Activated CD8-positive, alpha-beta memory T cell treated with anti-CD3 and anti-CD28 coated beads for 48 hours (primary cell): ENCODE measurements at places on chromosomes 1 and 21.

- no peak for DNase-seq
Observed at GRCh38 chr1:35507947-35508346, 49.3 kb downstream of the KIAA0319L start.

DNA sequence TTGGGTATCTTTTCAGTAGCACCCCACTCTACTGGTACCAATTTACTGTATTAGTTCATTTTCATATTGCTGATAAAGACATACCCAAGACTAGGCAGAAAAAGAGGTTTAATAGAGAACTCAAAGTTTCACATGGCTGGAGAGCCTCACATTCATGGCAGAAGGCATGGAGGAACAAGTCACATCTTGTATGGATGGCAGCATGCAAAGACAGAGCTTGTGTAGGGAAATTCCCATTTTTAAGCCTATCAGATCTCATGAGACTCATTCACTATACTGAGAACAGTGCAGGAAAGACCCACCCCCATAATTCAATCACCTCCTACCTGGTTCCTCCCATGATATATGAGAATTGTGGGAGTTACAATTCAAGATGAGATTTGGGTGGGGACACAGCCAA lies 878.6 kb upstream of the ADGRL4 start:
- no peak for DNase-seq

DNA sequence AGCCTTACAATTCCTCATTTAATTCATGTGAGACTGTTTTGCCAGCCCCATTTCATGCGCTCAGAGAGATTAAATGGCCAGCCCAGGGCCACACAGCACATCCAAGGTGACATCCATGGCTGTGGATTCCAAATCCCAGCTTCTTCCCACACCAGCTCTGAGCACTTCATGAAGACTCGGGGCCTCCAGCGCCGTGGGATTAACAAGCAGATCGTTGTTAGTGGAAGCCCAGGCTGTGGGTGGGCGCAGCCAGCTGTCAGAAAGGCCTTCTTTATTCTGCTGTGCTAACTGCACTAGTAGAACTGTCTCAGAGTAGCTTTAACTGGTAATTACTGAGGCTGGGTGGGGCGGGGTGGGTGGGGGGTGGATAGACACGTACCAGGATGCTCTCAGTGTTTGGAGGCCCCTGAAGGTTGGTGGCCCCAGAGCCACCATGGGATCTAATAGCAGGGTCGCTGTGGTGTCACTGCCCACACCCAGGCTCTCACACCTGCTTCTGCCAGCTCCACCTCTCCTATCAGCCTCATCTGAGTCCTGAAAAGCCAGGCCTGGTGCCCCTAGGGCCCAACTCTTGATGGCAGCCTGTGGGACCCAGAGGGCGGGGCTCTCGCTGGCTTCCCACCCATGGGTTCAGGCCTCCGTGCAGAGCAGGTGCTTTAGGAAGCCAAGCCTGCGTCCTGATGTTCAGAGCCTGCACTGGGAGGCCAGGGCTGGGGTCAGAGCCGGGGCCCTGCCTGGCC lies 3.4 kb downstream of the BMP8A start:
- DNase-seq = no peak

DNA sequence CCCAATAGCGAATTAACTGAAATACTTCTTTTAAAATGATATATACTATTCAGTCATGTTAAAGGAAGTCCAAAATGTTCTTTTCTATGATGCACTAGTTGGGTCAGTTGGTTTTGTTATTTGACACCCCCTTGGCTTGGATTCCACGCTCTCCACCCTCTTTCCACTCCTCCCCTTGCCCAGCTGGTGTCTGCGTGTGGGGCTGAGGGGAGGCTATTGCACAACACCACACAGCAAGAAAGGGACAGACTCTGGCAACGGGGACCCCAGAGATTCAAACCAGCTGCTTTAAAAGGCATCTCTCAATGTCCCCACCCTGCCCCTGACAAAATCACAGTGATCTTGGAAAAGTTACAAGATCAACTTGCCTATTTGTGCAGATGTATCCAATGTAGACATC lies 394.3 kb downstream of the TGFB2 start:
- no peak for DNase-seq

DNA sequence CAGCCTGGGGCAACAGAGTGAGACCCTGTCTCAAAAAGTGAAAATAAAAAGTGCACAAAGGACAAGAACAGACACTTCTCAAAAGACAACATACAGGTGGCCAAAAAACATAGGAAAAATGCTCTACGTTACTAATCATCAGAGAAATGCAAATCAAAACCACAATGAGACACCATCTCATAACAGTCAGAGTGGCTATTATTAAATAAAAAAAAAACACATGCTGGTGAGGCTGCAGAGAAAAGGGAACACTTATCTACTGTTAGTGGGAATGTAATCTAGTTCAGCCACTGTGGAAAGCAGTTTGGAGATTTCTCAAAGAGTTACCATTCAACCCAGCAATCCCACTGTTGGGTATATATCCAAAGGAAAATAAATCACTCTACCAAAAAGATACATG lies 173.2 kb downstream of the SMYD3 start:
- DNase-seq = no peak

- DNase-seq = no peak
Observed at GRCh38 chr21:42554251-42554961, 40.8 kb downstream of the SLC37A1 start.

GRCh38 chr1:1984560-1985070 lies 19.0 kb downstream of the CFAP74 start:
- DNase-seq = no peak

- DNase-seq = no peak
Observed at GRCh38 chr1:230285351-230285750, 140.8 kb downstream of the PGBD5 start.

DNA sequence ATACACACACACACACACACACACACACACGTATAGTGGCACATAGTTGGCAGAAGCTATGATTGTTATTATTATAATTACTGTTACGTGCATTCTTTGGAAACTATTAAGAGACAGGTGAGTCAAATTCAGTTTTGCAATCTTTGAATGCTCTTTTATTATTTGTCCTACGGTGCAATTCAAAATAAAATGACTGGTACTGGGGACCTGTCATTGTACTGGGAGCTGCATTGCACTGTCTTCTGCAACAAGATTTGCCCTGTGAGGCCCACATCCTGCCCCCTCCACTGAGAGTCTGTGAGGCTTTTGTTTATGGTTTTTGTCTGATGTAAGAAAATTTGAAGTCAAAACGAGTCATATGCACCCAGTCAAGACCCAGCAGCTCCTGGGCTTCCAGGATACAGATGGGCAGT lies 1.9 kb downstream of the LY9 start:
- DNase-seq = no peak

DNA sequence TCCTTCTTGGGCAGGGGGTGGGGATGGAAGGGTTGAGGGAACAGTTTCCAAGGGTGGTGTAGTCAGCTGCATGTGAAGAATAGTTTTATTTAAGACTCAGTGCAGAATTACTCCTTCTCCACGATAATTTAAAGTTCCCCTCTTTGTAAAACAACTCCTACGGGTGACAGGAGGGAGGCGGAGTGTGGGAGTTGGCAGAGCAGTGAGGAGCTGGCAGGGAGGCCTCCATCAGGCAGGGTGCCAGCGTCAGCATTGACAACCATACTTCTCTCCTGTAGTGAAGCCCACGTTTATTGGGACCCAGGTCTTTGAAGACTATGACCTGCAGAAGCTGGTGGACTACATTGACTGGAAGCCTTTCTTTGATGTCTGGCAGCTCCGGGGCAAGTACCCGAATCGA lies 93.8 kb downstream of the MTR start:
- DNase-seq = no peak

DNA sequence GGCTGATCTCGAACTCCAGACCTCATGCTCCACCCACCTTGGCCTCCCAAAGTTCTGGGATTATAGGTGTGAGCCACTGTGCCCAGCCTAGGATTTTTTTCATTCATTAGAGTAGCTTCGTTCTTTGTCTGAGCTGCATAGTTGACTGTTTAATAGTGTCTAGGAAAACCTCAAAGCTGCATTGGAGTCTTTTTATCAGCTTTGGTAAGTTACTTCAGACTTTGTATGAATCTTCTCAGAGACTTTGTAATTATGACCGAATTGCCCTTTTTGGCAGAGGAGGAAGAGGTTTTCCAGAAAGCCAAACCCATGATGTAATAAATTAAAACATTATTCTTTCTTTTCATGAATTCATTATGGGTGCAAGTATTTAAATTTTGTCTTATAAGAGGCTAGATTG lies 5.1 kb downstream of the DNAJB4 start:
- no peak for DNase-seq

GRCh38 chr1:39387452-39387851 lies 104.0 kb upstream of the BMP8A start:
- no peak for DNase-seq

- no peak for DNase-seq
Observed at GRCh38 chr1:201090541-201090940, 21.7 kb downstream of the CACNA1S start.

- no peak for DNase-seq
Observed at GRCh38 chr1:1116701-1117468, 996 bp upstream of the C1orf159 start.

DNA sequence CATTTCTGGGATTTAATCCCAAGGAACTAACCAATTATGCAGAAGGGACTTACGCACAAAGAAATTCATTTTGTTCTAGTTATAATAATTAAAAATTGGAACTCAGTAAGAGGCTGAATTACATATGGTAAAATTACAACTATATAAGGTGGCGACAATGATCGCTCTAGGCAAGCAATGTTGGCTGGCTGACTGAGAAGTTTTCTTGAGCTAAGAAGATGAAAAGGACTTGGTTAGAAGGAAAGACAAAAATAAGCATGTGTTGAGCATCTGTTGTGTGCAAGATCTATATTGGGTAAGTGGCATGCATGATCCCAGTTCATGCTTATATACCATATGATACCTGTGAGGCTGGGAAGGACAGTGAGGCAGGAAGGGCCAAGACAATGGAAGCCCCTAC lies 80.8 kb downstream of the FCRL5 start:
- DNase-seq = no peak

- no peak for DNase-seq
Observed at GRCh38 chr1:233625510-233625981, 11.6 kb downstream of the KCNK1 start.

GRCh38 chr21:28771790-28772501 lies 220.7 kb downstream of the LTN1 start:
- no peak for DNase-seq

GRCh38 chr1:87318056-87318650 lies 10.5 kb upstream of the LMO4 start:
- DNase-seq = no peak

DNA sequence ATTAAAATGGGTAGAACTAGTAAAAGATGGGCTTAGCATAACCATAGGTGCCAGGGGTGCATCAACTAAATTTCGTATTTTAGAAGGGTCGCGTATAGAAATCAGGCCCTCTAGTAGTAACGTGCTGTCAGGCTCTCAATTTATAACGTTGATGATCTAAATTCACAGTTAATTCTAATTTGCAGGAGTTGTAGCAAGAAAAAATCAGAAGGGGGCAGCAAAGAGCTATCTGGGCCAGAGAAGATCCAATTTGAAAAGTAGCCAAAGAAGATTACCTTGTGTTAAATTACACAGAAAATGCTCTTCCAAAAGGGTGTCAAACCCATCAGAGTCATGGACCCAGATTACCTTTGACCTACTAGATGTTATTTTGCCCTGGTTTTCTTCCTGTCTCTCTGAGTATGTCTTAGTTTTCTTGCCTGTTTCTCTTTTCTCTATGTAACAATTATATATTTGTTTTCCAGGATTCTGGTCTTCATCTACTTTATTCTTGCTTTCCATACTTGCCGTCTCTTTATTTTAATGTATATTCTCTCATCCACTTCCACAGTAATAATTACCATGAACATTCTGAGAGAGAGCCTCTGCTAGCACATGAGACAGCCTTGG lies 1030.9 kb downstream of the AMY1C start:
- no peak for DNase-seq

DNA sequence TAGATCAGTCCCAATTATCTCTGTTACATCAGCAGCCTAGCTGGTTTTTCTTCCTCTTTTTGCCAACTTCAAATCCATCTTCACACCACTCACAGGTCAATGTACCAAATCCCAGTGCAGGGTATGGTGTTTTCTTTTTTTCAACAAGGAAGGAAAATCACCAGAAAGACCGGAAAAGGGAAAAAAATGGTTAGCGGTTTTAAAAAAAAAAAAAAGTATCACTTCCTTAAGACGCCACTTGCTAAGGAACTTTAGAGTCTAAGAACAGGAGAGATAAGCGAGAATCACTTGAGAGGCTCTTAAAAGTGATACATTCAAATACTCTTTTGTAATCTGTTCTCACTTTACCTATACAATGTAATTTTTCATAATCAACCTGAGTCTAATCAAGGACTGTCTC lies 3.1 kb upstream of the OR10J1 start:
- DNase-seq = no peak

- no peak for DNase-seq
Observed at GRCh38 chr1:23216771-23217420, 406 bp downstream of the HTR1D start.

DNA sequence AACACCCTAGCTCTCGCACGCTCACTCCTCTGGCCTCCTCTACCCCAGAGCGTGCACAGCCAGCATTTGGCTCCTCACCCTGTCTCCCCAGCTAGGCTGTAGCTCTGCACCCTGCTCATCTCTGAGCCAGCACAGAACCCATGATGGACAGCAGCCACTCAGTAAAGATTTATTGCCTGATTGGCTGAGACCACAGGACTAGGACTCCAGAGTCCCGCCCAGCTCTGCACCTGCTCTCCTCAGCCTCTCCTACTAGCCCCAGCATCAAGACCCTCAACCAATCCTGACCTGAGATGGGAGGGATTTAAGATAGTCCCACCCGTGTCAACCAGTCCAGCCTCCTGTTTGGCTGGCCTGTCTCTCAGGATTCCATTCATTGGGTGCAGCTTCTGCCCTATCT lies 9.3 kb downstream of the C1QB start:
- no peak for DNase-seq

GRCh38 chr1:187433598-187433997 lies 604.8 kb downstream of the PLA2G4A start:
- DNase-seq = no peak

- DNase-seq = no peak
Observed at GRCh38 chr1:25818569-25818968, 1.2 kb upstream of the MTFR1L start.

- no peak for DNase-seq
Observed at GRCh38 chr1:66624412-66625060, 90.6 kb downstream of the SGIP1 start.

DNA sequence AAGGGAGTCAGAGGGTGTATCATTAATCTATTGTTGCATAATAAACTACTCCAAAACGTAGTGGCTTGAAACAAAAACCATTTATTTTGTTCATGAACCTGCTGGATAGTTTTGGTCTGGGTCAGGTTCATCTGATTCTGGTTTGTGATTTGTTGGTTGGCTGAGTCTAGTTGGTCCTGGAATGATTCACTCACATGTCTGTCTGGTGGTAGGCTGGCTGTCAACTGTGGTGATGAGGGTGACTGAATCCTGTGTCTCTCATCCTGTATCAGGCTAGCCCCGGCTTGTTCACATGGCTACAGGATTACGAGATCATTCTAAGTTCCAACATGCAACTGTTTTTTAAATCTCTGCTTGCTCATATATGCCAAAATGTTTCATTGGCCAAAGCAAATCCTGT lies 22.5 kb upstream of the SIKE1 start:
- DNase-seq = no peak

GRCh38 chr1:67339623-67340343 lies 32.1 kb downstream of the IL12RB2 start:
- no peak for DNase-seq

- no peak for DNase-seq
Observed at GRCh38 chr21:45498646-45499000, 43.6 kb downstream of the SLC19A1 start.

GRCh38 chr1:91885213-91885715 lies 687 bp downstream of the TGFBR3 start:
- DNase-seq = no peak
